ENCODE measurements at places on chromosomes 4 and X.

DNA sequence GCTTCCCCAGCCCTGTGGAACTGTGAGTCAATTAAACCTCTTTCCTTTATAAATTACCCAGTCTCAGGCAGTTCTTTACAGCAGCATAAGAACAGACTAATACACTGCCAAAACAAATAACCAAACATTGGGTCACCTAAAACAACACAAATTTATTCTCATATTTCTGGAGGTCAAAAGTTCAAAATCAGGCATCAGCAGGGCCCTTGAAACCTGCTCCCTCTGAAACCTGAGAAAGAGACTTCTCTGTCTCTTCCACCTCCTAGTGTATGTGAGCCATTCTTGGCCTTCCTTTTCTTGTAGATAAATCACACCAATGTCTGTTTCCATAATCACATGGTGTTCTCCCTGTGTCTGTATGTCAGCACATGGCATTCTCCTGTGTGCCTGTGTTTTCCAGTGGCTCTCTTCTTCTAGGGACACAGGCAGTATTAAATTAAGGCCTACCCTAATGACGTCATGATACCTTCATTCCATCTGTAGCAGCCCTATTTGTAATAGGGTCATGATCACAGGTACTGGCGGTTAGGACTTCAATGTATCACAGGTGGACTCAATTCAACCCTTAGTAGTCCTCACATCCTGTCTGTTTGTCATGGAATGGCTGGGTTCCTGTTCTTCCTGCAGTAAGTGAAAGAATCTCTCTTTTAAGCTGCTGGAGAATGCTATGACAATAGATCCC lies 147.3 kb upstream of the CLNK start:
- no peak for DNase-seq

- DNase-seq: no peak
These were observed 159.8 kb upstream of the CXCL13 start for GRCh38 chr4:77445823-77446222.

- DNase-seq: no peak
These were observed 163.9 kb downstream of the SLC7A11 start for GRCh38 chr4:138078253-138078652.

DNA sequence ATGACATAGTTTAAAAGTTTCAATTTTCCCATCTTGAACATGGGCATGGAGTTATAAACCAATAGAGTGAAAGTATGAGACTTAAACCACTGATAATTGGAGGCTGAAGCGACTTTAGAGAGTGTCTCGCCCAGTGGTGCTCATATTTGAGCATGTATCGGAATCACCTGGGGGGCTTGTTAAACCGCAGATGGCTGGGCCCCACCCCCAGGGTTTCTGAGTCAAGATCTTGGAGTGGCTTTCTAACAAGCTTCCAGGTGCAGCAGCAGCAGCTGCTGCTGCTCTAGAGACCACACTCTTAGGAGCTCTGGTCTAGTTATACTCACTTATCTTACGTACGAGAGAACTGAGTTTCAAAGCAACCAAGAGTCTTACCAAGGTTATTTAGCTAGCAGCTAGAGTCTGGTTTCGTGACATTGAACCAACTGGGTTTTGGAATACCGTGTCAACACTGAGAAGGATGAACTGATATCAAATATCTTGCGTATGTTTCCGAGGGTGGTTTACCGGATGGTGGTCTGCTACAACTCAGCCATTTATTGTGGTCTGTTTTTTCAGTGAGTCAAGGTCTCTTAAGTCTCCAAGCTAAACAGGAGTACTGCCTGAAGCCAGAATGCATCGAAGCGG lies 5.9 kb downstream of the PHEX start:
- DNase-seq: no peak

DNA sequence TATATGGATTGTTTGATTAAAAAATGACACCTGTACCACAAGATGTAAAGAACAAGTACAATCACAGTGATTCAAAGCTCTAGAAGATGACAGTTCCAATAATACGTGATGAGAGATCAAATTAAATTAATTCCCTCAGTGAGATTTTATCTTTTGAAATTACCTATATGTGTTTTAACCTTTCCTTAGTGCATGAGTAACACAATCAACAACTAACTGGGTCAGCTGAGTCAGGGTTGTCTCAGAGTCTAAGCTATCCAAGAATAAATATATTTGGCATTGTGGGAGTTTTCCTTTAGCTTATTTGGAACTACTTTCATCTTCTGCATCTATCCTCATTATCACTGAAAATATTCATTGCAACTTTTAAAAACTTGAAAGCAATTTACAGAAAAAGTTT lies 162.8 kb downstream of the WDFY3 start:
- DNase-seq: no peak

DNA sequence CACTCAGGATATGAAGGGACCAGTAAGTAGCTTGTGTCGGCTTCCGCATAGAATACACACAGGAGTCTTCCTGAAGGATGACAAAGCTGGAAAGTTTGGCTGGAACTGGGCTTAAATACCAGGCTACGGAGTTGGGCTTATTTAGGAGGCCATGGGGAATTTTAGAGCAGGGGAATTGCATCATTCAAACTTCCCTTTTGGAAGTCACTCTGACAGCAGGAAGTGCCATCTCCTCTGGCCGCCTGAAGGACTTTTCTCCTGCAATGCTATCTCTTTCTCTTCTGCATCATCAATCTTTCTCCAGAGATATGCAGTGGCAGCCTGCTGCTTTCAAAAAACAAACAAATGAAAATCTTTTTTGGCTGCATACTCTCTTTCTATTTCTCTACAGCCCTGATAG lies 48.4 kb upstream of the PAK3 start:
- no peak for DNase-seq

DNA sequence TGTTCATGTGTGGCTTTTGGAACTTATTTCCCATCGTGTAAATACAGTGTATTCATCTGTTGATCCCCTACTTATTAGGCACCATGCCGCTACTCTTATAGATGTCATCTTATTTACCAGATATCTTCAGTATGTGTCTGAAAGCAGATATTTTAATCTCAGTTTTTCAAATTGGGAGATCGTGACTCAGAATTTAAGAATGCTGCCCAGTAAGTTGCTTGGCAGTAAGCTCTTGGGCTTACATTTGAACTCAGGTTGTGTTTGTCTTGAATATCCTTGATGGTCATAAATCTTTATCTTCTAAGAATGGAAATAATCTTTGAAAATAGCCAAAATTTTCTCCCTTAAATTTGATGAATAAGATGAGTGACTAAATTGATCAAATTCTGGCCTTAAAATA lies 45.9 kb upstream of the RPA4 start:
- no peak for DNase-seq

DNA sequence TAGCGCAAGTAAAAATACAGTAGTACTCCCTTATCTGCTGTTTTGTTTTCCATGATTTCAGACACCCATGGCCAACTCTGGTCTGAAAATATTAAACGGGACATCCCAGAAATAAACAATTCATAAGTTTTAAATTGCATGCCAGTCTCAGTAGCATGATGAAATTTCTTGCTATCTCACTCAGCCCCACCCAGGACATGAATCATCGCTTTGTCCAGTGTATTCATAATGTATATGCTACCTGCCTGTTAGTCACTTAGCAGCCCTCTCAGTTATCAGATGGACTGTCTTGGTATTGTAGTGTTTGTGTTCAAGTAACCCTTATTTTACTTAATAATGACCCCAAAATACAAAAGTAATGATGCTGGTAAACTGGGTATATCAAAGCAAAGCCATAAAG lies 158.2 kb upstream of the DDIT4L start:
- DNase-seq: no peak

DNA sequence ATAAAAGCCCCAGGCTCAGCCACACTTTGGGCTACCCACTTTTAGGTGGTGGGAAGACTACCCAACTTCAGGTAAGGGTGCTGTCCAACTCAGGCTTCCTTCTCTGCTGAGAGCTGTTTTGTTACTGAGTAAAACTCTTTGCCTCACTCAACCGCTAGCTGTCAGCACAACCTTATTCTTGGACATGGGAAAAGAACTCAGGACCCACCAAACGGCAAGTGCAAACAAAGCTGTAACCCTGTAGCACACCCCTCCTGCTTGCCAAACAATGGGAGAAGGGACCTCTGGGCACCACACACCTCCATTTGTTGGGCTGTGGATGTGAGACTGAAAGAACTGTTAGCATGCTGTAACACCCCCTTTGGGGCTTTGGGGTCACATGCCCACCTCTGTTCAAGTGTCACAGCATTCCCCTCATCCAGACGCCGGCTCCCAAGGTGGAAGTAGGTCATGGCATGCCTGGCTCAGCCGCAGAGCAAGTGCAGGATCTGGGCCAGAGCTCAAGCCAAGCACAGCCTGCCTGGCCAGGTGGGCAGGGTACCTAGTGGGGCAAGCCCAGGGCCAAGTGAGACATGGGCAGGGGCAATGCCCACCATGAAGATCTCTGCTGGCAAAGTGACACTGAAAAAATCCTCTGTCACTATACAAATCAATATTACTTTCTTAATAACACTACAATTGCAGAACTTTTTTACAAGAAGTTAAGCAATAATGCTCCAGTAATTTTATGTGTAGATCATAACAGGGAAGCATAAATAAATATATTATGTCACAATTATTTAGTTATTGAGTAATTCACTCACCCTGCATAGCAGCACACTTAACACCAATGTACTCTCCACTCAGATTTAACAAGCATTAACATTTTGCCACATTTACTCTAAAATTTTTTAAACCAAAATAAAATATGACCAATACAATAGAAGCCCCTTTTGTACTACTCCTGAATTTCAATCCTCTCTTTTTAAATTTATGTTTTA lies 107.2 kb downstream of the TBCK start:
- DNase-seq: no peak

DNA sequence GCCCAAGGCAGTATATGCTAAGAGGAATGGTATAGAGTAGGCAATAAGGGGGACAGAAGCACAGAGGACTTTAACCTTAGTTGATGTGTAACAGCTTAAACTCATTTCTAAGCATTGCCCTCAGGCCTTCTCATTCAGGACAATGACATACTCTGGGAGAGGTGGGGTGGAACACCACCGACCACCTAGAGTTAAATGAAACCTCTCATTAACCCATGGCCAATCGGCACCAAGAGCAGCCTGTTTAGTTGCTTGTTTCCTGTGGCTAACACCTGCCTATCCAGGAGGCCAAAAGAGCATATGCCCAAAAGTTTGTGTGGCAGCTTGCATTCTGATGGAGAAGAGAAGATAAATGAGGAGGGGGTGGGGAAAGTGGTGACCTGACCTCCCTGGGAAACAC lies 88.7 kb upstream of the PLAC1 start:
- no peak for DNase-seq

DNA sequence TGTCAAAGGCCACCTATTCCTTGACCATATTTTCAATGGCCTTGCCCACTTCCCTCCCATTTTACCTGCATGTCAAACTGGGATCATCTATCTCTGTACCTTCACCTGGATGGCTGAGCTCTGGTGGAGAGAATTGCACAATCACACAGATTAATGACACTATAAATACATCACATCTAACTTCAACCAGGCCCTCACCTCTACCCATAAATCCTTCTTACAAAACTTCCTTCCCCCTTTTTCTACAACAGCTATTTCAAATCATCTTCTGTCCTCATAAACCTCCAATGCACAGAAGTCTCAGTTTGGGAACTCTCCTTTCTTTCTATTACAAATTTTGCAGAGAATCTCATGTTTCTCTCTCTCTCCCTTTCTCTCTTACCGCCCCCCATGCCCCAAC lies 9.2 kb downstream of the PALLD start:
- no peak for DNase-seq

DNA sequence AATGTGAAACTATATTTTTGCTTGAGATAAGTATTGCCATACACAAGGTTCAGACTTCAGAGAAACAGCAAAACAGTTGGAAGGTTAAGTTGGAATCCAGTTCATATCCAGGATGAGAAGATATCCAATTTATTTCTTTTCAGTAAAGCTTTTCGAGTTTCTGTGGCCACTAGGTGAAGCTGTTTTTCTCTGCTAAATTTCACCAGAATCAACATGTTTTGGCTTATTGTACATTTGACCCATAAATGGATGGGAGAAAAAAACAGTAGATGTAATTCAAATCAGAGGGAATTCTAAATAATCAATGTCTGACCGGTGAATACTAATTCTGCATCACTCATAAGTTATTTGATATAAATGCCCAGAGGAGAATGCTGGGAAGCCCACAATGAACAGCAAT lies 9.1 kb upstream of the METTL14 start:
- no peak for DNase-seq

GRCh38 chr4:7428261-7429068 lies 6.3 kb downstream of the PSAPL1 start:
- DNase-seq: no peak

GRCh38 chrX:36898301-36898700 lies 109.9 kb upstream of the FAM47C start:
- no peak for DNase-seq

DNA sequence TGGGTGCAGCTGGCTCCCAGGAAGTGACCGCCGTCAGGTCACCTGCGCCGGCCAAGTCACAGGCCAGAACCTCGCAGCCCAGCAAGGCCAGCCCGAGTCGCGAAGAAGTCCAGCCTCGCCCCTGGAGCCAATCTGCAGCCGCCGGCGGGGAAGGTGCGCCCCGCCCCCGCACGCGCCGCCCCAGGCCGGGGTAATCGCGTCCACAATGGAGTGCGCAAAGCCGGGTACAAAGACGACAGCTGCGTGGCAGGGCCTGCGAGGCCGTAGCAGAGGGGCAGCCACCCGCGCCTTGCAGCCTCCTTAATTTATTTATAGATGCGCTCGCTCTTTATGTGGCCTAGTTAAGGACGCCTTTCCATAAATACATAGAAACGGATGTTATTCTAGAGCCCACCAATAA lies 139.4 kb upstream of the CPEB2 start:
- no peak for DNase-seq

DNA sequence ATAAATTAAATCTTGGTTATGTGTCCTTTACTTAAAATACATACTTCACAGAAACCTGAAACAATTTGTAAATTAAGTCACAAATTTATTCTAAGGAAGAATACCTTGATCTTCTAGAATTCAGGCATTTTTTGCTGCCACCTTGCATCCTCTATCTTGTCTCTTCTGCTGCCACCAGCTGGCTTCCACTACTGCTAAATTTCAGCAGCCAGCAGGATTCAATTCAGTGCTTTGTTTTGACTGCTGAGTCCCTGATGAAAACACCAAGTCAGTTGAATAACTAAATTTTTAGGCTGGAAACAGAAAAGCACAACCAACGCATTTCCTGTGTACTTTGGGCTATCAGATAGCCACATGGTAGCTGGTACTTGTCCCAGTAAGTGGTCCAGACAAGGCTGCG lies 2.4 kb upstream of the MBTPS2 start:
- no peak for DNase-seq

- DNase-seq: no peak
These were observed 176.5 kb upstream of the CLNK start for GRCh38 chr4:10861036-10861435.

DNA sequence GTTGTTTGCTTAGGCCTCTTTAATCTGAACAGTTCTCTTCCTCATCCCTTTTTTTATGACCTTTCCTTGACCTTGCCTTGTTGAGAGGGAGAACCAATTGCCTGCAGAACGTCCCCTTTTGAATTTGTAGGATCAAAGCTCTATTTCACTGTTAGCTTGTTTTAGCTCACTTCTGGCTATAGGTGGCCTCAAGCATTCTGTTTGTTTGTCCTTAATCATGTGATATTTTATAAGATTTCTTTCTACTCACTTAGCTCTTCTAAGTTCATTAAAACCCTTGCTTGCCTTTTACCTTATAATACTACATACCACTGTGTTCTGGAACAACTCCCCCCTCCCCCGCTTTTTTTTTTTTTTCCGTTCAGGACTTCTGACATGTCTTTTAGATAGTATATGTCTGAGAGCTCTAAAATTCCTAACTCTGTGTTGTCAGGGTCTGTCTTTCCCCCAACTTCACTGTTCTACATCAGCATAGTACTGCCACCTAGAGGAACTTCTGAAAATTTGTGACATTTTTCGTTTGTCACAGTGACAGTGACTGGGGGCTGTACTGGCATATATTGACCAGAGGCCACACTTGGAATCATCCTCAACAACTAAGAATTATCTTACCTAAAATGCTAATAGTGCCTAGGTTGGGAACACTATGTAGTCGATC lies 128.5 kb downstream of the LARP7 start:
- no peak for DNase-seq

Measured in activated gamma-delta T cell (primary cell).